Posterior vena cava (tissue), 2 donors: ENCODE measurements at places on chromosomes 16 and 17. TPM values are rescaled to one million over a fixed set of nuclear protein-coding genes. Genes with fewer than 3 reads are reported as not detected.

GRCh38 chr17:44374306-44375195, 10.9 kb upstream of the FAM171A2 start:
- peak; percentile 78 for DNase-seq

- DNase-seq, result no peak
Observed at GRCh38 chr17:4086041-4086483, 56.8 kb downstream of the ZZEF1 start.

GRCh38 chr17:6064868-6065267, 5.3 kb upstream of the WSCD1 start:
- DNase-seq, result no peak

GP1BA gene
- not detected for total RNA-seq

GAS2L2 gene
- total RNA-seq, result not detected
